ENCODE measurements at places on chromosomes 3 and 15.

DNA sequence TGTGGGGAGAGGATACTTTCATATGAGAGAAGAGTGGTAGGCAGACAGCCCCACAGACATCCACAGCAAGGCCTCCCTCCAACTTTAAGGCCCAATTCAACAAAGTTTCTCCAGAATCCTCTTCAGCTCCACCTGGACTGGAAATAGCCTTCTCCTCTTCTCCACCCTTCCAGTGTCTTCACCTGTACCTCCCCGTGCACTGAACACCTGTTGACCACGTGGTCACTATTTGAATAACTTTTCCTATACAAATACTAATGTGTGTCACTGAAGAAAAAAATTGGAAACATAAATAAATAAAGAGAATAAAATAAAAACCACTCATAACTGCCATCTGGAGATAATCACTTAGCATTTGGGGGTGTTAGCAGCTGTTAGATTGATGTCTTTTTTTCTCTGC lies 52.9 kb downstream of the CCNL1 start:
- DNase-seq = no peak

DNA sequence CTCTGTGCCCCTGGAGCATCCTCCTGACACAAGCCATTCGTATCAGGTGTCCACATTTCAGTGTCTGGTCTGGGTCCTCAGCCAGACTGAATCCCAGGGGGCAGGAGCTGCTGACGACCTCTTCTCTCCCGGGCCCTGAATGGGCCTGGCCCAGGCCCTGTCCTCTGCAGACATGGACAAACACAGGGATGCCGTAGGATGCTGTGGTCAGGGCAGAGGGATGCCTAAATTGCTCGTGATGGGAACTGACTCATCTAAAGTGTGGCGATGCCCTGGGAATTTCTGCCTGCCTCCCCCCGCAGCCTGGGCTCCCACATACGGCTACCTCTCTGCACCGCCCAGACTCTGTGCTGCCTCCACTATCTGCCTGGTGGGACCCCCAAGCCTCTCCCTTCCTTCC lies 58.5 kb upstream of the CTSH start:
- DNase-seq = no peak

- DNase-seq = no peak
Observed at GRCh38 chr3:149670742-149671492, 13.1 kb upstream of the WWTR1 start.

GRCh38 chr3:154758109-154758868 lies 321.8 kb upstream of the MME start:
- peak; percentile 43 for DNase-seq

GRCh38 chr3:151726016-151726415 lies 7.7 kb upstream of the AADACL2 start:
- no peak for DNase-seq

DNA sequence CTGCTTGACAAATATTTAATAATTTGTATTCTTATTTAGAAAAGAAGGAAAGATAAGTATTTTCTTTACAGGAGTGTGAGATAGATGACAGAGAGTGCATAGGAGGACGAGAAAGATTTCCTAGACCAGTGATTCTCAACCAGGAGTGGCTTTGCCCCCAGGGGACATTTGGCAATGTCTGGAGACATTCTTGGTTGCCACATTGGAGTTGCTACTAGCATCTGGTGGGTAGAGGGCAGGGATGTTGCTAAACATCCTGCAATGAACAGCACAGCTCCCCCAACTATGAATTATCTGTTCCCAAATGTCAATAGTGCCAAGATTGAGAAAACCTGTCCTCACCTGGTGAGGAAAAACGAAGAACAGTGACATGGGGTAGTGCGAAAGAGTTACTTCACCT lies 30.8 kb upstream of the MINAR1 start:
- no peak for DNase-seq

GRCh38 chr15:52765785-52766184 lies 24.4 kb downstream of the ONECUT1 start:
- no peak for DNase-seq

DNA sequence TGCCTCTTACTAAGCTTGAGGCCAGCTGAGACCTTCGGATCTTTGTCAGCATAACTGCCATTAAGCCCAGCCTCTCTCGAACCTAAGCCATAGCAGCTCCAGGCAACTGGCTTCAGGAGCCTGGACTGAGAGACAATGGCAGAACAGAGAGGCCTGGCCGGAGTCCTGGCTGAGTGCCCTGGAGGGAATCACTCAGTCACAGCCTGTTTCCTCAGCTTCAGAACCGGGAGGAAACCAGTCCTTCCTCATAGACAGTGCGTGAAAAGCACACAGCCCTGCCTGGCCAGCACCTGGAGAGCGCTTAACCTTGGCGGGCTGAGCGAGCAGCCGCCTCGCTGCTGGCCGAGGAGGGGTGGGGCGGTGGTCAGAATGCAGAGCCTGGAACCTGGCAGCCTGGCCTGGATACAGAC lies 21.6 kb downstream of the RNU5B-1 start:
- no peak for DNase-seq

DNA sequence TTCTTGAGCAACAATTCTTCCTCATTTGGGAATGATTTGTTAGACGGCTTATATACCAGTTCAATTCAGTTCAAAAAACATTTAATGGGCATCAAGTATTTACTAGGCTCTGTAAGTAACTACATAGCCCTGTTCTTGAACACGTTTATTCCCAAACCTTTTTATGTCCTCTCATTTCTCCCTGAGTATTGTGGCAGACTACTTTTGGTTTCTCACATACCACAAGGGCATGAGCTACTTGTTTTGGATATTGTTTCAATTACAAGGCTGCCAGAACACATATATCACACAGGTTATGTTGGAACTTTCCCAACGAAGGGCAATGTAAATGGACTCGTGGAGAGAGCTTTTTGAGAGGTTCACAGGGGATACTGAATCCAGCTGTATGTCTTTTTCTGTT lies 363.8 kb upstream of the NAALADL2 start:
- no peak for DNase-seq

GRCh38 chr15:70643783-70644125 lies 119.6 kb downstream of the UACA start:
- DNase-seq = no peak

DNA sequence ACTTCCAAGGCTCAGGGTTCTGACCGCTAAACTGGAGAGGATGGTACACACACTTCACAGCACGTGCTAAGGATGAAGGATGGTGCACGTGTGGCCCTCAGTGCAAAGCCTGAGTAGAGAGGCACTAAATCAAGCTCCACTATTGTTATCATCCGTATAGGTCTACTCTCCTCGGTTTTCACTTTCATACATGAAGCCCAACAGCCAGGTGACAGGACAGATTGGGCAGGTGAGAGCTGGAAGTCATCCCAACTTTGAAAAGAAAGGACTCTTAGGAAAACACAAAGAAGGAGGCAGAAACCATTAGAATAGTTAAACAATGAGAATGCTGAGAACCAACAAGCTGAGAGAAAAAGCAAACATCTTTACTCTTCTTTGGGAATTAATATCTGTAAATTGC lies 21.1 kb downstream of the MAGI1 start:
- DNase-seq = no peak

GRCh38 chr15:98070137-98070536 lies 109.6 kb downstream of the ARRDC4 start:
- DNase-seq = no peak

DNA sequence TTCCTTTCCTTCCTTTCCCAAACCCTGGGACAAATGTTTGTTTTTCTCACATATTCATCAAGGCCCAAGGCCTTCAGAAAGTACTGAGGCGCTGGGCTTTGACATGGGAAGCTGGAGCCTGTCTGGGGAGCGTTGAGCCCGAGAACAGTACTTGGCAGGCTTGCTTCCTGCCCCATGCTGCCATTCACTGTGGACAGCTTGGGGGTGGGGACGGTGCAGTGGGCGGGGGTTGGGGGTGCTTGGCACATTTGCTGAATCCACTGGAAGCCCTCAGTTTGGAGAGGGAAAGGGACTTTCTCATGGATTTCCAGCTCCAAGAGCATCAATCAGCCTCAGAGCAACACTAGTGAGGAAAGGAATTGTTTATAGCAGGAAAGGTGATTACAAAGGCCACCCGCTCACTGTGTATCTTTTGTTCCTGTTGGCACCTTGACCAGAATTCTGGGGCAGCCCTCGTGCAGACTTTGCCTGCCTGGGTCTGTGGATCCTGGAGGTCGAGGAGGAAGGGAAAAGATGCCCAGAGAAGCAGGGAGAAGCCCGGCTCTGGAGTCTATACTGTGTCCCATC lies 199.8 kb upstream of the RGMA start:
- DNase-seq = no peak

DNA sequence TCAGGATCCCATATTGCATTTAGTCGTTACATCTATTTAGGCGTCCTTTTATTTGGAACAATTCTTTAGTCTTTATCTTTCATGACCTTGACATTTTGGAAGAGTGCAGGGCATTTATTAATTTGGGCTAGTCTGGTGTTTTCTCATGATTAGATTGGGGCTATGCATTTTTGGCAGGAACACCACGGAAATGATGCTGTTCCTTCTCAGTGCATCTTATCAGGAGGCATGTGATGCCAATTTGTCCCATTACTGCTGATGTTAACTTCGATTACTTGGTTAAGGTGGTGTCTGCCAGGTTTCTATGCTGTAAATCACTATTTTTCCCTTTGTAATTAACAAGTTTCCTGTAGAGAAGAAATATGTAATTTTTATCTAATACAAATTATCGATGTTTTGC lies 18.1 kb upstream of the VWA5B2 start:
- DNase-seq = no peak

GRCh38 chr15:72369964-72370363 lies 5.8 kb downstream of the HEXA start:
- DNase-seq = no peak

DNA sequence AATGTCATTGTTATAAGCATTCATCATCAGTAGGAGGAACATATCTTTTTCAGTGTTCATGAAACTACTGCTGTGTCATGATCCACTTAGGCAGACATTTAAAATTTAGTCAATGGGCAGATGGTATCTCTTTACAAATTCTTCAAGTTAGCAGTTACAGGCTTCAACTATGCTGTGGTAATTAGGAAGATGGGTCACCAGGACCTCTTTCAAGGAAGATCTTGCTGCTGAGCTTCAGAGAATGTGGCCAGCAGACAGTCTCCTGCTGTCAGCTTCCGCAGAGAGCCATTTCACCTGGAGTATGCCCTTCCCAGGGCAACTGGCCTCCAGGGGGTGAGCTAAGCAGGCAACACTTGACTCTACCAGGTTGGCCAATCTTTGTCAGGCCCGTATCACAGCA lies 19.4 kb downstream of the IFT57 start:
- DNase-seq = no peak

GRCh38 chr3:149401926-149402310 lies 24.5 kb upstream of the TM4SF1 start:
- DNase-seq = no peak

- DNase-seq = no peak
Observed at GRCh38 chr3:108189440-108189839, 32.8 kb downstream of the IFT57 start.

DNA sequence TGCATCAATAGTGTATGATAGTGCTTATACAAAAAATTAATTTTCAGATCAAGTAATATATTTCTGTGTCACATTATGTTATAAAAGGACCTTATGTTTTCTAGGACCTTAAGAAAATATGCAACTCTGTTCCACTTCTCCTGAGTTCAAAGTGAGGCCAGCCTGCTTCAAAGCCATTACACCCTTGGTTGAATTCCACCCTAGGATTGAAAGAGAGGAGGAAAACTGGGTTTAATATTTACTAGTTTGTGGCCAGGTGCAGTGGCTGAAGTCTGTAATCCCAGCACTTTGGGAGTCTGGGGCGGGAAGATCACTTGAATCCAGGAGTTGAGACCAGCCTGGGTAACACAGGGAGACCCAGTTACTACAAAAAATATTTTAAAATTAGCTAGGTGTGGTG lies 32.9 kb upstream of the NR1I2 start:
- no peak for DNase-seq

DNA sequence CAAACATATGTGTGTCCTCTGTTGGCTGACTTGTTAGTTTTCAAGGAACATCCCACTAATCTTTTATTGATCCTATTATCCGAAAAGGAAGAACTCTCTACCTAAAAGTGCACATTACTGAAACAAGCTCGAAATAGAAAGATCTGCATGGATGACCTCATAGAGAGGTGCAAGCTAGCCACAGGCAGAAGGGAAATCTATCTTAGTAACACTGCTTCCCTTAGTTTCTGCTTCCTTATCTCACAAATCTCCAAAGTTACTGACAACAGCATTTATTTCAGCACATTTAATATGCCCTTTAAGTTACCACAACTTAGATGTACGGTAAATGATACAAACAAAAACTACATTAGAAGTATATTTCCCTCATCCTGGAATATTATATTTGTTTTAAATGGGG lies 285.1 kb upstream of the CCDC54 start:
- no peak for DNase-seq

DNA sequence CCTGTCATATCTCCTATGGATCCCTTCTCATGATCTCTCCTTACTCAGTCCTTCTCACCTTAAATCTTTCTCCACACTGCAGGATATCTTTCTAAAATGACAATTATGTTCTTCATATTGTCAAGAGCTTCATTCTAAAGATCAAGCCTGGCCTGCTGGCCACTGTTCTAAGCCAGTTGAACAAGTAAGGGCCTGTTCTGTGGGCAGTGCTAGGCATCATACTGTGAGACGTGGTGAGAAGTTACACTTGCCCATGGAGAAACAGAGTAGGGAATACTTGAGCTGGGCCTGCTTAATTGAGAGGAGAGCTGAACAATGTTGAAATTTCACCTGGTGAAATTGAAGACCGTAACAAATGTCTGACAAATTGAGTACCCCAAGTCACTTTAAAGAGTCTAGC lies 184.1 kb upstream of the RASGRP1 start:
- DNase-seq = no peak

DNA sequence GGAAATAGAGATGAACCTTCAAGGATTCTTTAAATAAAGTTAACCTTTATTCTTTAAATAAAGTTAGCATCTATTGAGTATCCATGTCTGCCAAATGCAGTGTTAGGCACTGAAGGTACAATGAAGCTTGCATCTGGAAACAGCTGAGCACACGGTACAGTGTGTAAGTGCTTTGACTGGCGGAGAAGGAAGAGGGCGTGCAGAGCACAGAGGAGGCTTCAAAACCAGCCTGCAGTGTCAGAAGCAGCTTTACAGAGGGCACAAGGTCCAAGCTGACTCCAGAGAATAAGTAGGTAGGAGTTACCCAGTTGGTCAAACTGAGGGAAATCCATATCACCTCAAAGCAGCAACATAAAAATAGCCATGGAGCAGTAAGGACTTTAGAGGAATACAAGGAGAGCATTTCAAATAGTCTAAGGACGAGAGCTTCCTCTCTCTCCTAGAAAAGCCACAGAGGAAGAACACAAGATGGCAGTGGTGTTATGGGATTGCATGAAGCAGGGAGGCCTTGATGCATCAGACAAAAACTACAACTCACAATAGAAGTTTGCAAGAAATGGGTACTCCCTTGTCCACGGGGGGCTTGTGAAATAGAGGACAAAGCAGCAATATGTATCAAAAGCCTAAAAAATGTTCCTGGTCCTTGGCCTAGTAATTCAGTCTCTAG lies 60.3 kb upstream of the PPP2R3A start:
- DNase-seq = no peak

- no peak for DNase-seq
Observed at GRCh38 chr3:112416391-112417212, 82.7 kb downstream of the BTLA start.

GRCh38 chr3:139236336-139236735 lies 107.5 kb upstream of the MRPS22 start:
- no peak for DNase-seq

- no peak for DNase-seq
Observed at GRCh38 chr3:63864965-63865327, 1.3 kb downstream of the ATXN7 start.

GRCh38 chr15:63040954-63041353 lies 1.6 kb upstream of the TPM1 start:
- no peak for DNase-seq
